Activated T-helper 17 cell treated with anti-CD3 and anti-CD28 coated beads, Interleukin-2, amount 50 U/mL, for 72 hours (primary cell): ENCODE measurements at places on chromosomes 2 and 18.

- ATAC-seq, result no peak
Observed at GRCh38 chr2:70928366-70928765, 7.3 kb upstream of the ATP6V1B1 start.

GRCh38 chr2:172095146-172095904 is 7.4 kb downstream of the DLX2 start:
- ATAC-seq, result peak; percentile 49

- no peak for ATAC-seq
Observed at GRCh38 chr2:210540900-210541289, 15.5 kb upstream of the CPS1 start.

DNA sequence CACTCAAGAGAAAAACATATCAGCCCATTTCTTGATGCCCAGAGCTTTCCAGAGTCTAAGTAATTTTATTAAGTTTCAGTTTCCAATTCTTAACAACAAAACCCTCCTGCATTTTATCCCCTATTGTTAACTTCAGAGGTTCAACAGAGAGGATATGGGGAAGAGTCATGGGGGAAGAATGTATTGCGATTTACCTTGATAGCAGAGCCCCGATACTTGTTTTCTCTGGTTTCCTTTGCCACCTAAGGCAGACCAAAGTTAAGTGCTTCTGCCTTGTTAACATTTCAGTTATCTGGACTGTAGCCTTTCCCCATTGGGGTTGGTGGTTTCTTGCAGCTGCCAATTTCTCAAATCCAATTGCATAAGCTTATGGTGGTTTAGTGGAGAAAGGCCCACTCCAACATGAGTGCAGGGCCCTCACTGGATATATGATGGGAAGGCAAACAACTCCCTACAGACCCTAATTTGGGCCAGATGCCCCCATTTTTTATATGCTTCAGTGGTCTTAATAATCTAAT is 82.0 kb upstream of the ITGB6 start:
- no peak for ATAC-seq

DNA sequence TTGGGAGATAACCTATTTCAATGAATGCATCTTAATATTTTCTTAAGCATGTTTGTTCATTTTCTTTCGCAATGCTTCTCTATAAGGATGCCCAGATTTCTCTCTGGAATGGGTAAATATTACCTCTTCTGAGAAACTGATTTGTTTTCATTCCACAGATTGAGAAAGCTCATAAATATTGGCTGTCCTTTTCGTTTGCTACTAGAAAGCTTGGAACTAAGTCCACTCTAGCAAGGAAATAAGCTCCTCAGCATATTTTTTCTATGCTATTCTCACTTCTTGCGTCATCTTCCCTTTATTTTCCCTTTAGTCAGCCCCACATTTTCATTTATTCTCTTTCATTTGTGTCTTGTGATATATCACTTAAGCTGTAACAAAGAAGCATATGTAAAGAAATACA is 76.3 kb downstream of the ANTXR1 start:
- ATAC-seq, result no peak

GRCh38 chr2:76461431-76461830 is 750.7 kb upstream of the GCFC2 start:
- no peak for ATAC-seq

- no peak for ATAC-seq
Observed at GRCh38 chr2:113806217-113806913, 49.9 kb upstream of the SLC35F5 start.

- ATAC-seq, result no peak
Observed at GRCh38 chr2:235084424-235084823, 132.6 kb downstream of the SH3BP4 start.

DNA sequence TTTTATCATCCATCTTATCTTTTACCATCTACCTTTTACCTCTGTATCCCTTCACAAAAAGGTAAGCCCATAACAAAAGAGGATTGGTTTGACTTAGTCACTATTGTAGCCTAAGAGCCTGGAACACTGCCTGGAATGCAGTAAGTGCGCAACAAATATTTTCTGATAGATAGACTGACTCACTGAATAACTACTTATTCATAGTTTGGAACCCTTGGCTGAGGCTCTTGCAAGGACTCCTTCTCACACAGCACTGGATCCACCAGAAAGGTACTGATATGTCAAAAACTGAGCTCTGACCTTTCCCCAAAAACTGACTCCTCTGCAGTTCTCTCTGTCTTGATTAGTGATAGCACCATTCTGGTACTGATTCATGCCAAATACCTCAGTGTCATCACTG is 426.7 kb downstream of the SETBP1 start:
- ATAC-seq, result peak; percentile 3

- ATAC-seq, result no peak
Observed at GRCh38 chr2:42029639-42030199, 18.1 kb upstream of the PKDCC start.

- no peak for ATAC-seq
Observed at GRCh38 chr2:196217116-196217515, 45.7 kb upstream of the STK17B start.

DNA sequence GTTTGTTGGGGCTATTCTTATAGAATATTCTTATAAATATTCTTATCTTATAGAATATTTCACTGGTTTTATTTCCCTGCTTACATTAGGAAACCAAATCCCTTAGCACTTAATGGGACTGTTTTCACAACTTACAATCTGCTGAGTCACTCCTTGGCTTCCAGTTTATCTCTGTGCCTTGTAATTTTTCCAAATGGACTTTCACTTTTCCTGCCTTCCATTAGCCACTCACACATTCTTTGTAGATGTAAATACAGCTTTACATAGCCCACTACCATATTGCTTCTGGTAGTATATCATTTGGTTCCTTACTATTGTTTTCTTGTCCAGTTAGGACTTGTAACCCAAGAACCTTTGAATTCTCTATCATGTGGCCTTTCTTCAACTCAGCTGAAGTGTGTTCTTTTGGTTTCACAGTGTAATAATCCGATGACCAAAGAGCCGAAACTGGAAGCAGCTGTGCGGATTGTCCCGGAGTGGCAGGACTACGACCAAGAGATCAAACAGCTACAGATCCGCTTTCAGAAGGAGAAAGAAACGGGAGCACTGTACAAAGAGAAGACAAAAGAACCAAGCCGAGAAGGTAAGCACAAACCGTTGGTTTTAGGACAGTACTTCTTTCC is 96.1 kb downstream of the UGGT1 start:
- no peak for ATAC-seq

GRCh38 chr2:65934992-65935629 is 499.8 kb upstream of the MEIS1 start:
- no peak for ATAC-seq

DNA sequence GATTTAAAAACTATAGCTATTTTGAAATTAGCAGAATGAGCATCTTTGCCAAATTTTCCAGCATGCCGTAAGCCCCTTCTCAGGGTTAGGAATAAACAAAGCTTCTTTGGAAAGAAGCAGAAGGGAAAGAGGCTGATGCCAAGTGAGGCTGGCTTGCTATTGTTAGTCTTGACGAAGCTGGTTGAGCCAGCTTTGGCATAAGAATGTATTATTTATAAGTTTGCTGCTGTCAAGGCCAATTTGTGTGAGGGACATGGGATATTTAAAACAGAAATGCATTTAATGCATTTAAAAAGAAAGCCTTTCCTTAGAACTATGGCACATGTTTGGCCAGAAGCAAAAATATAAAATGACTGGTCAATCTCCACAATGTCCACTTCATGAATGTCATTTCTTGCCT is 52.5 kb upstream of the TTN start:
- no peak for ATAC-seq

- ATAC-seq, result no peak
Observed at GRCh38 chr18:65751155-65752085, 608 bp downstream of the CDH7 start.
